Epithelial cell of proximal tubule (primary cell): ENCODE measurements at places on chromosomes 1 and 21. TPM values are rescaled to one million over a fixed set of nuclear protein-coding genes. Genes with fewer than 3 reads are reported as not detected.

The ZFP69 gene
- total RNA-seq: 0.58 and 2.6 TPM in 2 replicates

The OR2T11 gene
- not detected in 2 replicates for total RNA-seq

The CELA3B gene
- total RNA-seq: not detected in 2 replicates

The ADAR gene
- total RNA-seq: 63.4 and 82.3 TPM in 2 replicates

The TSPAN1 gene
- 71.6 and 117 TPM in 2 replicates for total RNA-seq

The EXTL1 gene
- 0.07 and 0.12 TPM in 2 replicates for total RNA-seq

The NMNAT2 gene
- total RNA-seq: 0.52 and 0.65 TPM in 2 replicates

The HSF2BP gene
- total RNA-seq: 0.12 and 0.72 TPM in 2 replicates

The CENPF gene
- 67.0 and 80.5 TPM in 2 replicates for total RNA-seq

The LEFTY1 gene
- total RNA-seq: not detected in 2 replicates

The AKR7A3 gene
- 0.36 and 1.3 TPM in 2 replicates for total RNA-seq

The CADM3 gene
- not detected in 2 replicates for total RNA-seq

The SLC27A3 gene
- total RNA-seq: 5.1 and 6.5 TPM in 2 replicates

The PTAFR gene
- total RNA-seq: 2.7 and 4.9 TPM in 2 replicates

The PGBD5 gene
- total RNA-seq: 12.9 and 18.0 TPM in 2 replicates

The STIL gene
- 17.3 and 26.8 TPM in 2 replicates for total RNA-seq

The ATXN7L2 gene
- 7.4 and 7.7 TPM in 2 replicates for total RNA-seq

The KCNA3 gene
- total RNA-seq: not detected in 2 replicates

The ARL8A gene
- total RNA-seq: 33.8 and 47.0 TPM in 2 replicates

The OR2T35 gene
- total RNA-seq: not detected in 2 replicates

The TMIGD3 gene
- total RNA-seq: not detected in 2 replicates

The TSHB gene
- not detected in 2 replicates for total RNA-seq

The FMO5 gene
- total RNA-seq: 0.29 and 1.0 TPM in 2 replicates

The LHX4 gene
- total RNA-seq: 0.14 TPM in 1 of 2 replicates, not detected in the other

The DCST1 gene
- not detected in 2 replicates for total RNA-seq

The COA7 gene
- 11.7 and 14.8 TPM in 2 replicates for total RNA-seq

The LRRC71 gene
- total RNA-seq: not detected in 2 replicates

The NPHS2 gene
- not detected in 2 replicates for total RNA-seq

The KIF2C gene
- total RNA-seq: 72.8 and 88.2 TPM in 2 replicates

The RAB42 gene
- total RNA-seq: 14.5 and 18.3 TPM in 2 replicates

The FOXJ3 gene
- 15.9 and 17.2 TPM in 2 replicates for total RNA-seq

The UTS2 gene
- not detected in 2 replicates for total RNA-seq

The TNFRSF14 gene
- 2.7 and 5.8 TPM in 2 replicates for total RNA-seq

The ZNF593OS gene
- not detected in 2 replicates for total RNA-seq

The LCE1B gene
- not detected in 2 replicates for total RNA-seq

The PDZK1 gene
- total RNA-seq: 2.9 and 5.0 TPM in 2 replicates

The MPL gene
- not detected in 2 replicates for total RNA-seq

The CAMK2N1 gene
- total RNA-seq: 18.2 and 19.7 TPM in 2 replicates

The KIF17 gene
- total RNA-seq: 1.8 and 3.3 TPM in 2 replicates

The CHAF1B gene
- 8.5 and 21.8 TPM in 2 replicates for total RNA-seq

The RNF223 gene
- total RNA-seq: 0.36 and 1.6 TPM in 2 replicates

The PRAMEF6 gene
- total RNA-seq: not detected in 2 replicates

The SYDE2 gene
- total RNA-seq: 2.9 and 4.7 TPM in 2 replicates

The GBP1 gene
- 10.4 and 20.0 TPM in 2 replicates for total RNA-seq

The KIF21B gene
- 12.0 and 13.3 TPM in 2 replicates for total RNA-seq

The KRTAP10-10 gene
- not detected in 2 replicates for total RNA-seq

The SSX2IP gene
- 12.5 and 13.2 TPM in 2 replicates for total RNA-seq

The DMBX1 gene
- total RNA-seq: not detected in 2 replicates

The PRXL2B gene
- 35.4 and 72.2 TPM in 2 replicates for total RNA-seq

The ATP1A4 gene
- total RNA-seq: not detected in 2 replicates

The NCF2 gene
- total RNA-seq: 25.6 and 32.0 TPM in 2 replicates

The MRPL37 gene
- 115 and 191 TPM in 2 replicates for total RNA-seq

The JAM2 gene
- 0.12 and 0.14 TPM in 2 replicates for total RNA-seq

The CD1E gene
- not detected in 2 replicates for total RNA-seq

The RPE65 gene
- total RNA-seq: not detected in 2 replicates

The FCRL4 gene
- total RNA-seq: not detected in 2 replicates

The TAS1R2 gene
- not detected in 2 replicates for total RNA-seq

The MROH9 gene
- not detected in 2 replicates for total RNA-seq
